ENCODE measurements at places on chromosomes 4 and X.

DNA sequence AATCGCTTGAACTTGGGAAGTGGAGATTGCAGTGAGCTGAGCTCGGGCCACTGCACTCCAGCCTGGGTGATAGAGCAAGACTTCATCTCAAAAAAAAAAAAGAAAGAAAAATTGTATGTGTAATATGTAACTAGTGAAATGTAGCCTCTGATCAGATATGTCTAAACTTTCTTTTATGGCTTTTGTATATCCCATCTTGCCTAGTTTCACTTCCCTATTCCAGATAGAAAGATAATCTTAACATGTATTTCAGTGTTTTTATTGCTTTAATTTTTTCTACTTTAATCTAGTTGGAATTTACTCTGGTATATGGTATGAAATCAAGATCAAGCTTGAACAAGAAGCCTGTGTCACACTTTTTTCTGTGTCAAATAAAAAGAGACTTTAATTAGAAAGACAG, 1.9 kb upstream of the ZNF41 start:
- no peaks in the 10 kb centered on the region for H3K27me3 ChIP-seq
- H3K4me1 ChIP-seq: peaks cover 19% of the 10 kb centered on the region
- no peak overlapping the region for H3K27ac ChIP-seq
- H3K4me3 ChIP-seq: no peak overlapping the region

GRCh38 chr4:173169428-173170181, 994 bp downstream of the GALNT7 start:
- H3K36me3 ChIP-seq: peaks cover 6% of the 10 kb centered on the region
- peak; percentile 81 for DNase-seq
- peaks cover 38% of the 10 kb centered on the region for H3K4me1 ChIP-seq
- no peaks in the 10 kb centered on the region for H3K27me3 ChIP-seq

DNA sequence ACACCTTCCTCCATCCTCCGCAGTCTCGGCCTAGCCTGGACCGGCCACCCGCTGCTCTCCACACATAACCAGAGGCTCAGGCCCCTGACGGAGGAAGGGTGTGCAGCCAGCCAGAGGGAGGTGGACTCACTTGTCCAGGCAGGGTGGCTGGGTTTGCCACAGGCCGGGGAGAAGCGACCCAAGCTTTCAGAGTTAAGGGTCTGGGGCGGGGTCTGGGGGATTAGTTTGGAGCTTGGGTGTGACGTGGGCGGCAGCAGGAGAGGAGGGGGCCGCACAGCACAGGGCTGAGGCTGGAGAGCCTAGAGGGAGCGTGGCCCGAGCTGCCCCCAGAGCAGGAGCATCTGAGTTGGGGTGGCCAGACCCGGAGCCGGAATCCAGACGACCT, 22.4 kb upstream of the CPLX1 start:
- no peaks in the 10 kb centered on the region for H3K27me3 ChIP-seq
- H3K4me1 ChIP-seq: peaks cover 4% of the 10 kb centered on the region
- DNase-seq: no peak
- H3K27ac ChIP-seq: no peak overlapping the region

GRCh38 chr4:921830-922331, 10.2 kb downstream of the GAK start:
- DNase-seq: peak; percentile 49
- peak overlapping the region; percentile 66 for H3K4me3 ChIP-seq
- peak overlapping the region; percentile 21 for H3K27ac ChIP-seq
- peaks cover 64% of the 10 kb centered on the region for H3K4me1 ChIP-seq

- peaks cover 77% of the 10 kb centered on the region for H3K4me1 ChIP-seq
- H3K27me3 ChIP-seq: no peaks in the 10 kb centered on the region
- H3K27ac ChIP-seq: no peak overlapping the region
- peaks cover 4% of the 10 kb centered on the region for H3K36me3 ChIP-seq
- H3K4me3 ChIP-seq: peak overlapping the region; percentile 68
- DNase-seq: no peak
These were observed 2.9 kb downstream of the STIM2 start for GRCh38 chr4:26863512-26863911.

- no peak for DNase-seq
- no peaks in the 10 kb centered on the region for H3K4me1 ChIP-seq
- no peaks in the 10 kb centered on the region for H3K36me3 ChIP-seq
- no peak overlapping the region for H3K4me3 ChIP-seq
- H3K27me3 ChIP-seq: no peaks in the 10 kb centered on the region
- no peak overlapping the region for H3K27ac ChIP-seq
These were observed 452.2 kb upstream of the FTHL17 start for GRCh38 chrX:31523884-31524536.

DNA sequence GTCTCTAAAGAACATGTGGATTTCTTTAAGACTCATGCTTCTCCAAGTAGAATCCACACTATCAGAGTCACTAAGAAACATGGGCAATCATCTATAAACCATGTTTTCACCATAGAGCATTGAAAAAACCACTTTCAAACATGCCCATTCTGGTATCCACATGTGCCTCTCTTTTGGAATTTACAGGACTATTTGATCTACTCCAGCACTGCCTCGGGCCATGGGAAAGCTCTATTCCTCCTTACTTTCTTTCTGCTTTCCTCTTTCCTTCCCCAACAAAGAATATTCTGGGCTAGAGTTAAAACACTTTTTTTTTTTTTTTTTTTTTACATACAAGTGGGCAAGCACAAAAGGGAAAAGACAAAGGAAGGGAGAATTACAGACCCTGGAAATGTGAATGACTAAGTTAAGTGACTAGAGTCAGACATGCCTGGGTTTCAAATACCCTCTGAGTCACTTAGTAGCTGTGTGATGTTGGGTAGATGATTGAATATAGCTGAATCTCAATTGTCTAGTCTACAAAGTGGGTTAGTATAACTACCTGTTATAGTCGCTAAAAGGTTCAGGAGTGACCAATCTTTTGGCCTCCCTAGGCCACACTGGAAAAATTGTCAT, 847.7 kb upstream of the INTU start:
- H3K4me1 ChIP-seq: no peaks in the 10 kb centered on the region
- no peak overlapping the region for H3K27ac ChIP-seq
- H3K4me3 ChIP-seq: no peak overlapping the region
- DNase-seq: no peak
- H3K27me3 ChIP-seq: no peaks in the 10 kb centered on the region

DNA sequence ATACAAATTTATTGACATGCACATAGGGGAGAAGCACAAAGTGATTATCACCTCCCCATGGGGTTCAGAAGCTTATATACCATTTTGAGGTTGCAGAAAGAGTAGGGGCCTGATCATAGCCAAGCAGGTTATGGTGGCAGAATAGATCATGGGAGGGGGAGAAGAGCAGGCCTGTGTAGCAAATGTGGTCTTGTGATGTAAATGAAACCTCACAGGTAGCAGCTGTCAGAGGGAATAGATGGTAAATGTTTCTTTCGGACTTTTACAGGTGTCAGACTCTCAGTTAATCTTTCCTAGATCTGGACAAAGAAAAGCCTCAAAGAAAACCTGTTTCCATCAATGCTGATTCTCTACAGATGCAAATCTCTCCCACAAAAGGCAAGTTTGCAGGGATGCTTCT, 84.4 kb downstream of the CFAP299 start:
- no peak overlapping the region for H3K4me3 ChIP-seq
- H3K27ac ChIP-seq: no peak overlapping the region
- DNase-seq: no peak
- peaks cover 2% of the 10 kb centered on the region for H3K27me3 ChIP-seq

GRCh38 chr4:7761312-7761711, 178.3 kb downstream of the AFAP1 start:
- DNase-seq: no peak
- no peaks in the 10 kb centered on the region for H3K36me3 ChIP-seq
- H3K27ac ChIP-seq: no peak overlapping the region
- peaks cover 10% of the 10 kb centered on the region for H3K4me1 ChIP-seq

GRCh38 chr4:105651884-105652283, 56.6 kb downstream of the INTS12 start:
- no peak overlapping the region for H3K27ac ChIP-seq
- no peak overlapping the region for H3K4me3 ChIP-seq
- H3K27me3 ChIP-seq: peaks cover 18% of the 10 kb centered on the region
- no peak for DNase-seq
- no peaks in the 10 kb centered on the region for H3K4me1 ChIP-seq
- H3K36me3 ChIP-seq: no peaks in the 10 kb centered on the region

DNA sequence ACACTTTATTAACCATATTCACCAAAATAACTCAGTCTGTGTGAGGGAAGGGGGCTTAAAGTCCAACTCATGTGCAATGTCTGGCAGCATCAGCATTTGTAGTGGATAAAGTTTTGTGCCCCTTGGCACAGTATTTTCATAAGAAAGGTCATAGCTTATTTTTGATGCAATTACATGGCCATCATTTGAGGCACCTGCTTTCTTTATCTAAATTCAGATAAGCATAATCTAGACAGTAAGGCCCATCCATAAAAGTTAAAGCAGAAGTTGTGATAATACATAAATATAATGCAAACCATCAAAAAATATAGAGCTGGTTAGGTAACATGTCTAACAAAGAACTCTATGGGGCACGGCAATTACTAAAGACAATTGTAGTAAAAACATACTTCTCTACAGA, 763.7 kb downstream of the DMD start:
- H3K36me3 ChIP-seq: no peaks in the 10 kb centered on the region
- no peak overlapping the region for H3K4me3 ChIP-seq
- H3K4me1 ChIP-seq: peaks cover 30% of the 10 kb centered on the region
- no peak for DNase-seq
- no peak overlapping the region for H3K27ac ChIP-seq

DNA sequence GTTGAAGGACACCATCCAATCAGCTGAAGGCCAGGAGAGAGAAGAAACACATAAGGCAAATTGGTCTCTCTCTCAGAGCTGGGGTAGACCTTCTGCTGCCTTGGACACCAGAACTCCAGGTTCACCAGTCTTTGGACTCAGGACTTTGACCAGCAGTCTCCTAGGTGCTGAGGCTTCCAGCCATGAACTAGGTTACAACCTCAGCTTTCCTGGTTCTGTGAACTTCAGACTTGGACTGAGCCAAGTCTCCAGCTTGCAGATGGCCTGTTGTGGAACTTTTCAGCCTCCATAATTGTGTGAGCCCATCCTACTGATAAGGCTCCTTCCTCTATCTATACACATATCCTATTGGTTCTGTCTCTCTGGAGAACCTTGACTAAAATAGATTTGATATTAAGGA, 20.6 kb upstream of the BBS12 start:
- peaks cover 4% of the 10 kb centered on the region for H3K36me3 ChIP-seq
- no peak overlapping the region for H3K27ac ChIP-seq
- DNase-seq: no peak
- peak overlapping the region; percentile 78 for H3K4me3 ChIP-seq

DNA sequence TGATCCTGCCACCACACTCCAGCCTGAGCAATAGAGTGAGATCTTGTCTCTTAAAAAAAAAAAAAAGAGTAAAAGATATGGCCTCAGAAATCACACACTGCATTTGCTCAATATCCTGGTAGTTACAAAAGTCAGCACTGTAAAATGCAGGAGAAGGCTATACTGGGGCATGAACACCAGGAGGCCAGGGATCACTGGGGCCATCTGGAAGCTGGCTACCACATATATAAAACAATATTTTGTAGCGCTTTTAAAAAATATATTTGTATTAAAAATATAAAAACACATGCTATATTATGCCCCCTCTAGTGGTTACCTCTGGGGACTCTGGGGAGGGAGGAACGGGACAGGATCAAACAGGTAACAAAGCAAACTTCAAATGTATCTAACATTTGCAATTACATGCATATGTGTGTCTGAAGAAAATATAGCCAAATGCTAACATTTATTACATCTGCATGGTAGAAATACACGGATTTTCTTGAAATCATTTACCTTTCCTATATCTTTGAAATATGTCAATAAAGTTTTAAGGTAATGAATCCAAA, 4.0 kb downstream of the C4orf46 start:
- H3K4me3 ChIP-seq: no peak overlapping the region
- H3K27ac ChIP-seq: no peak overlapping the region
- no peaks in the 10 kb centered on the region for H3K27me3 ChIP-seq
- DNase-seq: no peak

- H3K27me3 ChIP-seq: no peaks in the 10 kb centered on the region
- H3K4me3 ChIP-seq: no peak overlapping the region
- H3K4me1 ChIP-seq: no peaks in the 10 kb centered on the region
- no peak for DNase-seq
- no peaks in the 10 kb centered on the region for H3K36me3 ChIP-seq
These were observed 191.9 kb downstream of the SLC39A8 start for GRCh38 chr4:102153391-102153790.

GRCh38 chrX:110804446-110804845, 8.8 kb upstream of the CHRDL1 start:
- H3K36me3 ChIP-seq: no peaks in the 10 kb centered on the region
- no peaks in the 10 kb centered on the region for H3K4me1 ChIP-seq
- H3K27ac ChIP-seq: no peak overlapping the region
- DNase-seq: no peak
- peaks cover 15% of the 10 kb centered on the region for H3K27me3 ChIP-seq

DNA sequence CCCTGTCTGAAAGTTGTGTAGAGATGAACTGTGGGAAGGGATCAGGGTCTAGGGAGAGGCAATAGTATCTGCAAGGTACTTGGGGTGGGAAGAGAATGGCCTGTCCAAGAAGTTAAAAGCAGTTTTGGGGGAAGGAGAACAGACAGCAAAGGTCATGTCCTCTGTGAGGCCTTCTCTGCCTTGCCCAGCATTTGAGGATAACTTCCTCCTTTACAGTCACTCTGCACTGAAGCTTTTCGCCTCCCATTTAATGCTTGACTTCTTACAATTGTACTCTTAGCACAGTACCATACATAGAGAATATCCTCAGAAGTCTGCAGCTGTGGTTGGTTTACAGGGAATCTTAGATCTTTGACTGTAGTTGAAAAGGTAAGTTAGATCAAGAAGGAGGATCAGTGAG, 121.8 kb upstream of the AP1S2 start:
- H3K4me1 ChIP-seq: no peaks in the 10 kb centered on the region
- H3K27ac ChIP-seq: no peak overlapping the region
- H3K27me3 ChIP-seq: no peaks in the 10 kb centered on the region
- H3K4me3 ChIP-seq: no peak overlapping the region
- H3K36me3 ChIP-seq: no peaks in the 10 kb centered on the region

DNA sequence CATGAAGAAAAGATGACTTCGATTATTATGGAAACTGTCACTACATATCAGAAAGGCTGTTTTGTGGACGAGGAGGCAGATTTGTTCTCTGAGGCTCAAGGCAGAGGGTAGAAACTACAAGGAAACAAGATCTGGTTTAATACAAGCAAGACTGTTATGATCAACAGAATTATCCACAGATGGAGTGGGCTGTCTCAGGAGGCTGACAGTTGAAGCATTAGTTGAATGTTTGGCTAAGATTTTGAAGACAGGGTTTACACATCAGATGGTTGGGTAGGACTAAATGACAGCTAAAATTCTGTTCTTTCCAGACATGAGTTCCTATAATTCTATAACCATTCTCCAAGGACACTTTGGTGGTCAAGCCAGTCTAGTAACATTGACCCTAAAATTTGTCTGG, 49.8 kb downstream of the LDOC1 start:
- H3K36me3 ChIP-seq: no peaks in the 10 kb centered on the region
- DNase-seq: no peak
- H3K4me3 ChIP-seq: no peak overlapping the region
- no peak overlapping the region for H3K27ac ChIP-seq
- H3K4me1 ChIP-seq: no peaks in the 10 kb centered on the region

All from natural killer cell treated with Interleukin-12 subunit alpha and Interleukin-12 subunit beta and Interleukin-15 and Interleukin-18, amount 100 ng/mL, for 72 hours (primary cell).